ENCODE measurements at places on chromosomes 1 and 21.

- peak; percentile 68 for DNase-seq
Observed at GRCh38 chr1:41919764-41920397, 1.2 kb upstream of the HIVEP3 start.

DNA sequence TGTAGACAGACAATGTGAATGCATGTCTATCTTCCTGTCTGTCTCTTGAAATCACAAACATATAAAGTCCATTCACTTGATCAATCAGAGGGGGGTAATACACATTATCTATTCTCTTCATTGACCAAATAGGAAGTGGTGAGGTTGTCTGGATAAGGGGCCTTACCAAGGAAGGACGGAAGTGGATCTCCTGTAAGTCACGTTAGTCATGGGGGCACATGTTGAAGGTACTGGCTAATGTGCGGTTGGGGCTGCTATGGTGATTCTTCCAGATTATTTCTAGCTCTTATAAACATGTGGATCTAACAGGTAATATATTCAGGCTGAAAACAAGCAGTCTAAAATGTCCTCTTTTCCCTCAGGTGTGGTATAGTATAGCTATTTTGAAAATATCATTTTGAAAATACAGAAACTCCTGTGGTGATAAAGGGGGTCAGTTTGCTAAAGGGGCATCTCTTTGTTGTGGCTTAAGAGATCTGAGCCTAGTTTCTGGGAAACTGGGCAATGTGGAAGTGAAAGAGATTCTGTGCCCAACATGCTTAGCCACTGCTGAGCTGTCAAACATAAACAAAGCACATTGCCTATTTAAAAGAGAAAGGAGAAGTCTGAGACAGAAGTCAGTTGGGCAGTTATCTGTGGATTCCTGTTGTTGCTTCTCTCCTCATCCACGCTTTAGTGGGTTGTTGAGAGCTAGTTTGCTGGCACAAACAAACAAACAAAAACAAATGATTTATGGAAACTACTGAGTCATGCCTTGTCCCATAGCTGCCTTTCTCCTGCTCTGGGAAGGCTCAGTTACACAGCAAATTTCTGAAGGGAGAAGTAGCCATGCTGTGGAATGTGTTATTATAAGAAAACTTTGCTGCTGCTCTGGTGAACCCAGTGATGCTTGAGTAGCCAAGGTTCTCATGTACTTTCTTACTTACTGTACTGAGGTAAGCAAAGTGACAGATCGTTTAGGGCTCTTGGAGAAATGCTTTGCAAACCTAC, 166.9 kb downstream of the HLX start:
- DNase-seq: peak; percentile 61

DNA sequence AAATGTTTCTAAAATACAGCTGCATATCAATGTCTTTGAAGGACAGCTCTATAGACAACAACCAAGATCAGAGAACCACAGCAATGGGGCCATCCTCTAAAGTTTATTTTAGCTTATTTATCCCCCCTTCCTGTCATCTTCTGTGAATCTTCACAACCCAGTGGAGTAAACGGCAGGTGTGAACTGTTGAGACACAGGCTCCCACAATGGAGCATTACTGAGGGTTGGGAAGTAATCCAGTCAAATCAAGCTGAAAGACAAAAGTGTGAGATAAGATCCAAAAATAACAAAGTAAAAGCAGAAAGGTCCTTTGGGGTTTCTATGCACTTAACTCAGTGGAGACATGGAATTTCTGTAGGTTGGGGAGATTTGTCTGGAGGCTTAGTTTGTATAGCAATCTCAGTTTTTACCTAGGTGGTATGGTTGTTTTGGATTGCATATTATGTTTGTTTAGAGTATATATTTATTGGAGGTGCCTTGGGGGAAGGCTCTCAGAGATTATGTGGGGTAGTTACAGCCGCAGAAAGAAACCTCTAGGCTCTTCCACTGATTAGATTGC, 286.9 kb upstream of the ADGRL2 start:
- no peak for DNase-seq

DNA sequence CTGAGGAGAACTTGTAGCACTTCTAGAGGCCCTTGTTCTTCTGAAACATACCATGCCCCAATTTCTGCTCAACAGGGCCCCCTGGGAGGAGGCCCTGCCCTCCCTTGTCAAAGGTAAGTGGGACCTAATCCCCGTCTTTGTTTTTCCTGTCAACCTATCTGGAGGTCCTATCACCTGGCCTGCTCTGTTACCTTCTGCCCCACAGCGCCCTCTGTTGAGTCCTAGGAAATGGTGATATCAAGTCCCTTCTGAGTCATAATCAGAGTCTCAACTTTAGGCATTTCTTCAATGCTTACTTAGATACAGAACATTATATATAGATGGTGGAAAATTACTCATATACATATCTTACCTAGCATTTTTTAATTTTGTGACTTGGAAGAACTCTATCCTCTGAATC, 28.2 kb upstream of the FCRL4 start:
- no peak for DNase-seq

GRCh38 chr1:231934797-231935196, 308.2 kb downstream of the DISC1 start:
- DNase-seq: peak; percentile 39

DNA sequence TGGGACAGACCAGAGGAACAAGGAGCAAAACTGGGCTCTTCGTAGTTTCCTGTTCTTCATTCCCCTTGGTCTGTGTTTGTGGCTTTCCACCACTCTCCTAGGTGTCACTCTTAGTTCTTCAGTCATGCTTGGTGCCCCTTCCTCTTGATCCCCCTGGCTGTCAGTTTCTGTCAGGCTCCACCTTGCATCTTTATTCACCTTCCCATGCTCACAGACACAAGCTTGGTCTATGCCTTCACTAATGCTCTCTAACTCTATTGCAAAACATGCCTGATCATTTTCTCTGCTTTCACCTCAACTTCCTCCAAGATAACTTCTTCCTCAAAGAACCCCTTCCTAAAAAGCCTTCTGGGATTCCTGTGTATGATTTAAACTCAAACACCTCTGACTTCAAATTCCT, 122.9 kb downstream of the GLUL start:
- no peak for DNase-seq
